ENCODE measurements at places on chromosomes 3 and 15.

- DNase-seq: no peak
Observed at GRCh38 chr15:73965094-73965757, 26.9 kb downstream of the STOML1 start.

- no peak for DNase-seq
Observed at GRCh38 chr15:78035321-78035751, 42.2 kb downstream of the TBC1D2B start.

GRCh38 chr15:100242989-100243388 is 98.8 kb downstream of the ADAMTS17 start:
- no peak for DNase-seq

DNA sequence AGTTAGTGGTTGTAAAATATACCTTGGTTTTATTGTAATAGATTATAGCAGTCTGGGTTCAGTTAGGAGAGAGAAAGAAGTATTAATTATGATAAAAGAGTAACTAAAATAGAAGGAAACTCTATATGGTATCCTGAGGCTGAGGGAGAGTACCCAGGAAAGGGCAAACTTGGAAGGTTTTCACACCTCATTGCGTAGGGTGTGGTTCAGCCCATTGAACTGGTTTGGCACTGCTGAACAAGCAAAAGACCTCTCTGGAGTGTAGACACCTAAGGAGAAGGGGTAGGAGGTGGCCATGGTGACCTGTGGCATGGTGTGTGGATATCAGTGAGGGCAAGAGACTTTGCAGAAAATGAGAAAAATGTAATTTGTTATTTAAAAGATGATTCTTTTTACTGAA is 63.5 kb downstream of the STT3B start:
- no peak for DNase-seq

DNA sequence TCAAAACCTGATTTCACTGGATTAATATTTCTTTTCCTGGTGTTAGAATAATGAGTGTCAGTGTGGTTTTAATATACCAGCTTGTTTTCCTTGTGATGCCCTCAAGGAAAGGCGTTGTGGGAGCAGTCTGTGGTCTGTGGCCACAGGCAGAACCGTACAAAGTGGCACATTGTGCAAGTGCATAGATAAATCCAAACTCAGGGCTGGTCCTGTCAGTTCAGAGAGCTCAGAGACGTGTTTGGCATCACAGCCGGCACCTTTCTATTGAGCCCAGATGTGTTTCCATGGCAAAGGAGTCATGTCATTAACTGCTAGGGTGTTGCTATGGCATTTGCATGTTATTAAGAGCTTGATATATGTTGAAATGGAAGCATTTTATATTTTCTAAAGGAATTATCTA is 289.9 kb upstream of the RASGRP1 start:
- no peak for DNase-seq

- no peak for DNase-seq
Observed at GRCh38 chr3:190426806-190427507, 22.7 kb downstream of the TMEM207 start.

- DNase-seq: no peak
Observed at GRCh38 chr15:63972801-63973200, 73.5 kb downstream of the DAPK2 start.

GRCh38 chr3:141452045-141452444 is 34.8 kb upstream of the RASA2 start:
- peak; percentile 44 for DNase-seq

DNA sequence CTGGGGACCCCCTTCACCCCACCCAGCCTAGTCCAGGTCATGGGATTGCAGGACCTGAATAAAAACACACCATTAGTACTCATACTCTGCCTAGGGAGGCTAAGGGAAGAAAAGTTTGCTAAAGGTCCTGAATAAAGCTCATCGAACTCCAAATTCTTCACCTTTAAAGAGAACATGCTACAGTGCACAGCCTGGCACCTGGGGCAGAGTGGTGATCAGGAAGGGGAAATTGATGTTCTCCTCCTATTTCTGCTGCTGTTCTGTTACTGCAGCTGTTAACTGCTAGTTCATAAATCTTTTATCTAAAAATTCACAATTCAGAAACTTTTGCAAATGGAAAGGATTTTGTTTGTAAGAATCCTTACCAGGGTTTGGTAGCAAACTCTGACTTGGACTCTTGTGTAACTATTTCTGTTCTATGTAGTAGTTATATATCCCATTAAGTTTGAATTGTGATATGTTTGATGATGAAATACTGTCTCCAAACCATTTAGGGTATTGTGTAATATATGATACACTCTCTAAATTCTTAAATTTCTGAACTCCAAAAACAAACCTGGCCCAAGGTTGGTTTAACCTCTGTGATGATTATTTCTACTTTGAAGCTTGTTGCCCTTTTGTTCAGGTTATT is 27.9 kb downstream of the MCTP2 start:
- no peak for DNase-seq

GRCh38 chr3:102670986-102671385 is 236.2 kb downstream of the ZPLD1 start:
- DNase-seq: no peak

- no peak for DNase-seq
Observed at GRCh38 chr3:36868614-36869436, 76.0 kb downstream of the TRANK1 start.

GRCh38 chr3:59326246-59327024 is 276.6 kb upstream of the CFAP20DC start:
- DNase-seq: no peak

DNA sequence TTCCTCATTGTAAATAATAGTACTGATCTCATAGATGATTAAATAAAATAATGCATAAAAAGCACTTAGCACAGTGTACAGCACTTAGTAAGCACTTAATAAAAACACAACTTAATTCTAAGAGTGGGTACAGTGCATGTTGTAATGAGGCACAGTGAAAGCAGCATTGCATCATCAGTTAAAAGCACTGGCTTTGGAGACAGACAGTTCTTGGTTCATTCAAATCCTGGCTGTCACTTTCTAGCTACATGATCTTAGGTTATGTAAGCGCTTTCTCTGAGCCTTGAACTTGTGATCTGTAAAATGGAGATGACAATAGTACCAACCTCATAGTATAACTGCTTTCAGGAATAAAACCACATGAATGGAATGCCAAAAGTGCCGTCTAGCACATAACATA is 151.5 kb downstream of the DPH6 start:
- no peak for DNase-seq

- DNase-seq: no peak
Observed at GRCh38 chr3:193736616-193737015, 143.6 kb downstream of the OPA1 start.

DNA sequence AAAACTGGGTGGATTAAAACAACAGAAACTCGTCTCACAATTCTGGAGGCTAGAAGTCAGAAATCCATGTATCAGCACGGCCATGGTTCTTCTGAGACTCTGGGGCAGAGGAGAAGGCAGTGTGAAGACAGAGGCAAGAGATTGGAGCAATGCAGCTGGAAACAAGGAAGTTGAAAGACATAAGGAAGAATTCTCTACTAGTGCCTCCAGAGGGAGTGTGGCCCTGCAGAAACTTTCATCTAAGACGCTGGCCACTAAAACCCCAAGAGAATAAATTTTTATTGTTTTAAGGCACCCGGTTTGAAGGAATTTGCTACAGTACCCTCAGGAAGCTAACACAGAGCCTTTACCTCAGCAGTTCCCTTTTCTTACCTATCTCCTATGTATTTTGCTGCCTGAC is 1012.2 kb upstream of the CADM2 start:
- DNase-seq: no peak

DNA sequence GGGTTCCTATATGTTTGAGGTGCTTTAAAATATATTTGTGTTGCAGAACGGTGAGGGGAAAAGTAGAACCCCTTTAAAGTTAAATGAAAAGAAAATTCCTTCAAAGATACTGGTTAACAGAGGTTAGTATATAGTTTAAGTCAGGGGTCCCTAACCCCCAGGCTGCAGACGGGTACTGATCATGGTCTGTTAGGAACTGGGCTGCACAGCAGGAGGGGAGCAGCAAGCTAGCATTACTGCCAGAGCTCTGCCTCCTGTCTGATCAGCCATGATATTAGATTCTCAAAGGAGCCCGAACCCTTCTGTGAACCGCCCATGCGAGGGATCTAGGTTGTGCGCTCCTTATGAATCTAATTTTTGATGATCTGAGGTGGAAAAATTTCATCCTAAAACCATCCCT is 37.5 kb upstream of the RFX7 start:
- no peak for DNase-seq
